CD4-positive, alpha-beta T cell treated with Interferon gamma for 1 hour (primary cell): ENCODE measurements at places on chromosomes 2 and 18.

GRCh38 chr18:32847691-32848090, 74.9 kb upstream of the KLHL14 start:
- DNase-seq, result no peak

- no peak for DNase-seq
These were observed 26.7 kb upstream of the CHRNA1 start for GRCh38 chr2:174791020-174791419.

DNA sequence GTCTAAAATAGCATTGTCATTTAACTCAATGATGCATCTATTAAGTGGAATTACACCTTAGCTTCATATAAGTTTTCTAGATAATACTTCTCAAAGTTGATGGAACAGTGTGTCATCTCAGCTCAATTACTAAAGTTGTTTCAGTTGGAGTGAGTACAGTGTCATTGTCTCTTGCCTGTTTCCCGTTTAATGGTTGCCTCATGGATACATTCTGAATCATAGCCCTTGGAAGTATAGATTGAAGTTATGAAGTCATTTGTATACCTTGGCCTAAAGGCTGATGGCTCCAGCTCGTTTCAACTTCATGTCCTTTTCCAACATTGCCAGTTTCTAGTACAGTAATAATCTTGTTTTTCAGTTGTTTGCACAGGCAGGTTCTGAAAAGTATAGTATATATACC, 130.5 kb upstream of the NOSTRIN start:
- no peak for DNase-seq

GRCh38 chr2:63399156-63399555, 189.1 kb downstream of the WDPCP start:
- no peak for DNase-seq

- DNase-seq, result peak; percentile 57
These were observed at the start of gene RAB27B for GRCh38 chr18:54828281-54828881. Gene RAB27B (plus strand): TSS chr18:54828477. CDS start chr18:54877586, 49,109 bp downstream.

- DNase-seq, result no peak
These were observed 410.4 kb downstream of the DSC3 start for GRCh38 chr18:30632071-30632698.

- no peak for DNase-seq
These were observed 9.0 kb downstream of the TMEM214 start for GRCh38 chr2:27041752-27042151.

DNA sequence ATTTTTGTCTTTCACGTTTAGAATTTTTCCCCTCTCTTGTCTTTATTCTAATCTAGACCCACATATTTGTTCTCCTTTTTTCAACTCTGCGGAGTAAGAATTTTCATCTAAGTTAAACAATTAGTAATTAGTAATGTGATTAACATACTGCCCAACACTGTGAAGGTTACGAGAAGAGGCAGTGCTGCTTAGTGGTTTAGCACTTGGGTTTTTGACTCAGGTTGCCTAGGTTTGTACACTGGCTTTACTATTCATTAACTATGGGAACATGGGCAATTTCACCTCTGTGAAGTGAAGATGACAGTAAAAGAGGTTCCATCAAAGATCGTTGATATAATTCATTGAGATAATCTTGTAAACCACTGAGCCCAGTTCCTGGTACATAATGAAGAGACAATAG, 82.2 kb upstream of the PNPT1 start:
- no peak for DNase-seq

GRCh38 chr2:239118675-239119211, 270.9 kb downstream of the TWIST2 start:
- no peak for DNase-seq
